CD4-positive, alpha-beta T cell treated with Interleukin-6 at 100 ng/mL for 8 hours (primary cell): ENCODE measurements at places on chromosomes 6 and 20.

DNA sequence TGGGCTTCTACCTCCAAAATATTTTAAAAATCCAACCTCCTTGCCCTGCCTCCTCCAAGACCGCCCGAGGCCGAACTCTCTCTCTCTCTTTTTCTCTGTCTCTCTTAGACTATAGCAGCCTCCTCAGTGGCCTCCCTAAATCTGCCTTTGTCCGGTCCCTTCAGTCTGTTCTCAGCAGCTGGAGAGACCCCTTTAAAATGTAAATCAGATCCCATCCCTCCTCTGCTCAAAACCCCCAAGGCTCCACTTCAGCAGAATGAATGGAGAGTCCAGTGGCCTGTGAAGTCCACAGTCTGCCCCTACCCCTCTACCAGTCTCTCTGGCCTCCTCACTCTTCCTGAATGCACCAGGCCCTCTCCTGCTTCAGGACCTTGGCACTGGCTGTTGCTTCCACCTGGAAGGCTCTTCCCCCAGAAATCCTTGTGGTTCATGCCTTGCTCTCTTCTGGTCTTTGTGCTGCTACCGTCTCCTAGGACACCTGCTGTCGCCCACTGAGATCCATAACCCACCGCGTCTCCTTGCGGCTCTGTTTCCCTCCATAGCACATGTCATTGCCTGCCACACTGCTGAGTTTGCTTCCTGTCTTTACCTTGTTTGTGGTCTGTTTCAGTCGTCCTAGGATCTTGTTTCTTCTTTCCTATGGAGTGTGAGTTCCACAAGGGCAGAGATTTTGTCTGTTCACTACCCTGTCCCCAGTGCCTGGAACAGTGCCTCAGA lies 6.0 kb downstream of the MLN start:
- no peak for DNase-seq

DNA sequence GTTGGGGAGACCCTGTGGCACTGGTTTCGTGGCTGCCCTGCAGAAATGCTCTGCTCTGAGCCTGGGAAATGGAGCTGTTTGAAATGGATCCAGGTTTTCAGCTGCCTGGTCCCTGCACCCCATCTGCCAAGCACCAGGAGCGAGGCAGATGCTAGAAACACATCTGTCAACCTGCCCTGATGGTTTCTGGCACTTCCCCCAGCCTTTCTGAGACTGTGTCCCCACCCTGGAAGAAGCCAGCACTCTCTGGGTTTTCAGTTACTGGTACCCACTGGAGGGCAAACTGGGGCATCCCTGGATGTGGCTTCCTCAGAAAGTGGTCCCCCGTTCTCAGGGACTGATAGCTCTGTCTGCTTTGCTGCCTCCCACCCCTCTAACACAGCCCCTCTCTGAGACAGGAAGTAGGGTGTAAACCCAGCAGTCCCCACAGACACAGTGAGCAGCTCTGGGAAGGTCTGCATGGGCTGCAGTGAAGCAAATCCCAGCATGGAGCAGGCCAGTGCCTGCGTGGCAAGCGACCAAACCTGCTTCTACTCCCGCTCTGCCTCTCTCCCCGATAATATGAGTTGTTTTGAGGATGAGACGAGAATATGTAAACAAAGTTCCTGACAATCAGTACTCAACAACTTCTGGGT lies 54.2 kb upstream of the MAFB start:
- no peak for DNase-seq

GRCh38 chr6:150016324-150017185 lies 8.8 kb downstream of the RAET1L start:
- peak; percentile 71 for DNase-seq

- no peak for DNase-seq
Measured at GRCh38 chr6:148441454-148441911, 98.8 kb downstream of the SASH1 start.

GRCh38 chr6:116562614-116563013 lies 8.7 kb upstream of the RWDD1 start:
- DNase-seq: no peak

GRCh38 chr20:16292226-16292880 lies 280.9 kb downstream of the KIF16B start:
- DNase-seq: no peak

GRCh38 chr20:12597551-12597950 lies 411.2 kb upstream of the SPTLC3 start:
- DNase-seq: no peak

GRCh38 chr6:158847786-158848185 lies 28.6 kb upstream of the EZR start:
- DNase-seq: no peak

GRCh38 chr6:33105916-33106871 lies 30.4 kb downstream of the HLA-DPB1 start:
- DNase-seq: no peak

GRCh38 chr20:58010666-58011065 lies 217.8 kb downstream of the ANKRD60 start:
- DNase-seq: no peak

- no peak for DNase-seq
Measured at GRCh38 chr20:7775072-7775471, 165.2 kb downstream of the HAO1 start.

DNA sequence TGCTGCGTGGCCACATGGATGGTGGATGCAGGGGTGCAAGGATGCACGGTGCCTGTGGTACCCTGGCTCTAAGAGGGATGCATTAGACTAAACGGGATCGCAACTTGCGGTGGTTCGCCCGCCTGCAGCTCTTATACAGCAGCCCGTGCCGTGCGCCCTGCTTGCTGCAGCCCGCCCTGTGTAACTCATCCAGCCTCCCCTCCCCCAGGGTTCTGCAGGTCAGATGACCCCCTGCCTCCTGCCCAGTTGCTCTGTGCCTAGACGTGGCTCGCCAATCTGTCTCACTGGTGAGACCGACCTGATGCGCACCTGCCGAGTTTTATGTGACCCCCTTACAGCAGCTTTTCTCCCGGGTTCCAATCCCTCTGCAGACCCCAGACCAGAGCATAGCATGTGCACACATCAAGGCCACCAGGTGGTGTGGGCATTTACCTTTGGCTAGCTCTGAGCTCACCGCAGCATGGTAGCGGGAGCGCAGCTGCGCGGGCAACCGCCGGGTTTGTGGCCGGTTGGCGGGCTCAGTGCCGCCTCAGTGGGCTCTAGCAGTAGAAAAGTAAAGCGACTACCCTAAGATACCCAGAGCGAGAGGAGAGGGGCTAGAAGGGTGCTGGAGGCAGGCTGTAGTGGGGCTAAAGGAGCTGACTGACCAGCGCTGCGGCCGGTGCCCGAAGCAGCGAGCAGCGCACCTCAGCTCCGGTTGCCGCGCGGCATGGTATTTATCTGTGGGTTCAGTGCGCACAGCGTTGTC lies 693 bp upstream of the GNAS-AS1 start:
- no peak for DNase-seq

DNA sequence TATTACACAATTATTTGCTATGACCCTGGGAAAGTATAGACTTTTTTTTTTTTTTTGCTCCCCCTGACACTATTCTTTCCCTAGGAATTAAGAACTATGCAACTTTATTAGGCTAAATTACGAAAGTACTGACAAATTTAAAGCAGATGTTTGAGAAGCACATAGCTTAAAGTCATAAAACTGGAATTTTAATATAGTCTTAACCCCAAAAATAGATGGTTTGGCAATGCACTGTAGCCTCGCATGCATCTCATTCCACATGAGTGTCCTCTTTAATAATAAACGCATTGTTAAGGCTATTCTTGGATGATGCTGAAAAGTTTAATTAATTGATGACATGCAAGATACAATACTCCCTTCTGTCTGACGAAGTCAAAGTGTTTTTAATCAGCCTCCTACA lies 49.3 kb downstream of the TBC1D7 start:
- DNase-seq: no peak

DNA sequence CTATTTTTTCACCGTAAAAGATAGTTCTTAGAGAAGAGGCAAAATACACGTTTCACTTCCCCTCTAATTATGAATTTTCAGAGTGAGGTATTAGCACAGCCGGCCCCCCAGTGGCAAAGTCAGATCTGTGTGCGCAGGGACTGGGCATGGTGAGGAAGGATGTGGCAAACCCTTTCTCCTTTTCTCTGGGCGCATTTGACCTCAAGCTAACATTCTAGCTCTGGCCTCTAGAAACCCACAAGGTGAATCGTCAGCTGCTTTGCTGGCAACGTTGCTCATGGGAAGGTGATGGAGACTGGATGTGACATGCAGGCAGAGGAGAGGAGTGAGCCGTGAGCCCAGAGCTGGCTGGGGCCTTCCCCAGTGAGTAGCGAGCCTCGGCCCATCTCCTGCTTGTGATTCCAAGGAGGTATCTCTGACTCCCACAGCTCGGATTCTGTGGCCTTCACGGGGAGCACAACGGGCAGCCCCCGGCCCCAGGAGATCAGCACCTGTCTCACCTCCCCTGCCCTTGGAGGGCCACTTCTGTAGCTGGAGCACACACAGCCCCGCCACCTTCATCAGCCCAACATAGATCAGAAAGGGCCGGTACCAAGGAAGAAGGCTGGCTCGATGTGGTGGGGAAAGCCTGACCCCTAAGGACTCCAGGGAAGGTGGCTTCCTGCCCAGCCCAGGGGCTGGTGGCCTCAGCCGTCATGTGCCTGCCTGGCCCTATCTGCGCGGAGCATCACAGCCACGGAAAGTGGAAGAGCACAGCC lies 152.8 kb downstream of the TAF4 start:
- no peak for DNase-seq

GRCh38 chr6:1894954-1895353 lies 285.2 kb downstream of the FOXC1 start:
- no peak for DNase-seq

- peak; percentile 10 for DNase-seq
Measured at GRCh38 chr6:81751388-81752083, 945 bp downstream of the TENT5A start.

DNA sequence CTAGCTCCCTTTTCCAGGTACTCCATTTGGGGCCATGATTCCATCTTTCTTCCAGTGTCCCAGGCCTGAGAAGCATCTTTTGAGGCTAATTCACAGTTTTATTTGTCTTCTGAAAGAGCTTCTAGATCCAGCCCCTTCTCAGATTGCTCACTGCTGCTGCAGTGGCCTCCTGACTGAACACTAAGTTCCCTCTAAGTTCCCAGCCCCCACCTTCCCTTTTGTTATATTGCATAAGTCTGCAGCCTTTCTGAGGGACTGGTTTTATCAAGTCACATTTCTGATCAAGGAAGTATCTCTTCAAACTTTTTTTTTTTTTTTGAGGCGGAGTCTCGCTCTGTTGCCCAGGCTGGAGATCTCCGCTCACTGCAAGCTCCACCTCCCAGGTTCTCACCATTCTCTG lies 10.7 kb downstream of the MAPRE1 start:
- no peak for DNase-seq

DNA sequence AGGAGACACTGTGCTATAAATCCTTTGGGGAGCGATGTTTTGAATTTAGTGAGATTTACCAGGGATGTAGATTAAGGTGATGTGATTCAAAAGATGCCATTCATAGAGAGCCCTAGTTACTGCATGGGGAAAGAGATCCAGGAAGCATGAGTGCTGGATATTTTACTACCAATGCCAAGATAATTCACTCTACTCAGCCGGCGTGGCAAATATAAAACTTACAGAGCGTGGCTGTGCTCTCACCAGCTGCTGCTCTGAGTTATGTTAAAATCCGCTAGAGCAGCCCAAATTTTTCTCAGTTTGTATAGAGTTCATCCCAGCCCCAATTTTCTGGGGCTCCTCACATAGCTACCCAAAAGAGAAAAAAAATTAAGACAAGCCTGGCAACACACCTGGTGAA lies 48.6 kb downstream of the BFSP1 start:
- no peak for DNase-seq

- no peak for DNase-seq
Measured at GRCh38 chr6:37607944-37608343, 89.7 kb downstream of the MDGA1 start.

GRCh38 chr20:11230999-11231398 lies 557.2 kb upstream of the JAG1 start:
- DNase-seq: no peak

DNA sequence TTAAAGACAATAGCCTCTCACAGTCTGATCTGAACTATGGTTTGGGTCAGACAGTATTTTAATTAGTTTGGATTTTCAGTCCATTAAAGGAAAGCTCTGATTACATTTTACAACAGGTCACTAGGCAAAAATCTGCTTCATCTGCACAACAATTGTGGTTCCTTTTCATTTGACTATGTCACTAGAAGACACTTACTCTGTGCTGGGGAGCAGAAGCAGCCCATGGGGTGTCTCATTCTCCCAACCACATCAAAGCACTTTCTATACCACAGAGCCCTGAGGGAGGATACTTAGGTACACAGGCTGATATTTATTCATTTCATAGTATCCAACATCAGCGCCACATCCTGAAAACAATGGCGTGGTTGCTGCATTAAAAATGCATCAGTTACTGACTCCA lies 36.6 kb upstream of the HDAC2 start:
- peak; percentile 37 for DNase-seq
